ENCODE measurements at places on chromosomes 7 and 10.

GRCh38 chr10:124651402-124651891, 92.7 kb downstream of the FAM53B start:
- DNase-seq: no peak

DNA sequence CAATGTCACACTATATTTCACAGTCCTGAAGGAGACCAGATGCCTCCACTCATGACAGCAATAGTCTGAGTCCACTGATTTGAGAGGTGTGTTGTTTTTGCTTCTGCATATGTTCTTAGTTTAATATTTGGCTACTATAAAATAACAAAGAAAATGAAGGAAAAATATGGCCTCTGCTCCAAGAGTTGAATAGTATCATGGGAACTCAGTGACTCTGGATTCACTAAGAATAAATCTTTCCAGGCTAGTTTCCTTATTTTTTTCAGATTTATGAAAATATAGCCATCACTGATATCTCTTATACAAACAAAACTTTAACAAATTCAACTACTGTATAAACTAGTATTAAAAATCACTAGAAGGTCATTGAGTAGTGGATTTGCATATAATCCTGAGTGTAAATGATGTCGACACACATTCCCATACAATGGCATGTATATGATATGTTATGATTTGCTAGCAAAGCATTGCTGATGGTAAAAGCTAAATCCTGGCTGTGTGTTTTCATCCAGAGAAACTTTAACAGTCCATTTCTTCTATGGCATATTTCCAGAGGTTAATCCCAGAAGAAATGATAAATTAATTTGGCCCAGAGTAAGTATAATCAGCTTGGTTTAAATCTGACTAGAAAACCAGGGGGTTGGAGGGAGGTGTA, 66.0 kb upstream of the VIPR2 start:
- no peak for DNase-seq

DNA sequence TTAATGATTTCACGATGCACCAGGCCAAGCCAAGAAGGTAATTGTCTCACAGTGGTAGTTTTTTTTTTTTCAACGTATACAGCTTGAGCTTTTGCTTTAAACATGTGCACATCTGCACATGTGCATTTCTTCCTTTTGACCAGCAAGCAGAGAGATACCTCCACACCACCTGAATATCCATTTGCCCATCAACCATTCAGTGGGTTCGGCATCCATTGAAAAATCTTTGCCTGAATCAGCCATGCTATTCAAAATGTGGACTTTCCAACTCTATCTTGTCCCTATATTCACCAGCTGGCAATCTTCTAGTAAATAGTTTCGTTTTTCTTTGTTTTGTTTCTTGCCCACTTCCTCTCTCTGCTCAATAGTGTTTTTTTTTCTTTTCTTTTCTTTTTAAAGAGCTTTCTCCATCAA, 7.7 kb upstream of the TRA2A start:
- DNase-seq: no peak

- DNase-seq: no peak
Measured at GRCh38 chr7:133675510-133676218, 422.8 kb downstream of the EXOC4 start.

- no peak for DNase-seq
Measured at GRCh38 chr7:129262324-129262723, 37.5 kb downstream of the AHCYL2 start.

Measured in stimulated activated CD8-positive, alpha-beta memory T cell treated with anti-CD3 and anti-CD28 coated beads, Interleukin-7, amount 100 ng/mL, for 1 hour (primary cell).